Ammon's horn (tissue), 1 donor: ENCODE measurements at places on chromosomes 12 and 14.
A peak's percentile ranks its signal among the peaks of the same experiment; 100 is the strongest.

- no peak for DNase-seq
These were observed 1073.6 kb downstream of the BCL11B start for GRCh38 chr14:98198385-98198784.

GRCh38 chr12:24042651-24043050 lies 93.2 kb upstream of the SOX5 start:
- no peak for DNase-seq

DNA sequence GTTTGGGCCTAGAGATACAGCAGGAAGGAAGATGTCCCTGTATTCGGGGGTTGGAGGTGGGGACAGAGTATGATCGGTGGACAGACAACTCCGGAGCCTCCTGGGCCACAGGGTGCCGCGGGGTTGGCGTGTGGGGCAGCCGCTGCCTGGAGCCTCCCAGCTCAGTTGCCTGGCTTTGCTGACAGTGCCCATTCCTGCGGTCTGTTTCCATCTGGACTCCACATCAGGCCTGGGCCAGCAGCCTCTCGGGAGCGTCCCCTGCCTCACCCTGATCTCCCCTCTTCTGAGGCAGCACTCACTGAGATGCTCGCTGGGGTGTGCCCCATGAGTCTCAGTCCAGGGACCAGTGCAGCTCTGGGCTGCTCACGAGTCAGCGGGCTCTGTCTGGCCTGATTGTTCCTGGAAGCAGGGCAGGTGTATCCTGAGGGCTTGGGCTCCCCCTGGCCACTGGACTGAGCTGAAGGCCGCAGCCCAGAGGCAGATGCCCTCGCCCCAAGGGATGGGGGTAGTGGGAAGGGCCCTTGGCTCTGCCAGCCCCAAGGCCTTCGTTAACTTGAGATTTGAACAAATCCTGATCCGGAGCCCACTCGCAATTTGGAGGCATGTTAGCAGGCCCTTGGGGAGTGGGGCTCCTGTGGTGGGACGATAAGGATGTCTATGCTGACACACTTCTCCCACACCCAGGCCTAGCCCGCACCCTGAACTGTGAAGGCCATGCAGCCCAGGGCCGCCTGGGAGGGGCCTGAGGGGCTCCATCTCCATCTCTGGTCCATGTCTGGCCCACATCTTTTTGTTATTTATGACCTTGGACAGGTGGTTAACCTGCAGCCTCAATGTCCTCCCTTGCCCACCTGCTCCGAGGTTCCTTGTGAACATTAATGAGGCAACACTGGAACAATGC lies 7.5 kb downstream of the HIP1R start:
- peak; percentile 16 for DNase-seq

- DNase-seq, result no peak
These were observed 158.4 kb upstream of the PLXNC1 start for GRCh38 chr12:93989949-93990348.

DNA sequence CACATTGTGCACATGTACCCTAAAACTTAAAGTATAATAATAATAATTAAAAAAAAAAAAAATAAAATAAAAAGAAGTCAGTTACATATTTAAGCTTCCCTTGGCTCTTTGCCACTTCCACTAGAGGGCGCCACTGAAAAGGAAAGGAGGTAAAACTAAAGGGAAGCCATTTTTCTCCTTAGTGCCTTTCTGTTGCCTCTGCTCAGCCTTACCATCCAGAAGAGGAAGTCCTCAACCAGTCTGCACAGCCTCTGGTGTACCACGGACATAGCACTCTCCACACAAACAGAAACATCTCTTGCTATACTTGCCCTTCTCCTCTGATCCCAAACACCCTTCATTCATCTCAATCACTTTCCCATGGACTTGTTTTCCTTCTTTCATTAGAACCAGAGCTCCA lies 169.0 kb upstream of the EEA1 start:
- peak; percentile 46 for DNase-seq

DNA sequence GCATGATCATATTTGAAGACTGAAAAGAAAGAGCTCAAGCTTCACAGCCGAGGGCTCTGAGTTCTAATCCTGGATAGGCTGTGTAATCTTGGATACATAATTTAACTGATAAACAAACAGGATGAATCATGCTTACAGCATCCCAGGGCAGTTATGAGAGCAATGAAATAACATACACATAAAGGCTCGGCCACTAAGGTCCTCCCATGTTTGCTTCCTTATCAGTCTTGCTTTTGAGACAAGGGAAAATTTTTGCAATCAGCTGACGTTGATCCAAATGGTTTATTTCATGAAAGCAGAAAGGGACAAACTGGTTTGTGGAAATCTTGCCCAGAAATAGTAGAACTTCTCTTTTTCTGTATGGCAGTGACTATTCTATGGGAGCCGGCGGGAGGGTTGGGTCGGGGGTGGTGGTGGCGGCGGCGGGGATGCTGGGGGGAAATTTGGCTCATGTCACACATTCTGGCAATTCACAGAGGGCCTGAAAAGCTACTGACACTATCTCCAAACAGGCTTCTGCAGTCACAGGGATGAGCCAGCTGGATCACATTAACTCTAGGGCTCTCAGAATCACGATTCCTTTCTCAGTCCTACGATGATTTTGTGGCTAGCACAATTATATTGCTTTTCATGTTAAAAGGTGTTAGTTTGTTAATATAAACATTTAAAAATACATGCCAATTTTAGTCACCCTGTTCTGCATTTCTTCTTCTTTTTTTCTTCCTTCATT lies 124.5 kb downstream of the SLC8A3 start:
- peak; percentile 12 for DNase-seq

- no peak for DNase-seq
These were observed 488.5 kb upstream of the MGAT4C start for GRCh38 chr12:86744547-86745212.

GRCh38 chr12:81758421-81759189 lies 545 bp downstream of the PPFIA2 start:
- peak; percentile 64 for DNase-seq

GRCh38 chr14:105499256-105500035 lies 8.4 kb downstream of the TEDC1 start:
- peak; percentile 96 for DNase-seq

DNA sequence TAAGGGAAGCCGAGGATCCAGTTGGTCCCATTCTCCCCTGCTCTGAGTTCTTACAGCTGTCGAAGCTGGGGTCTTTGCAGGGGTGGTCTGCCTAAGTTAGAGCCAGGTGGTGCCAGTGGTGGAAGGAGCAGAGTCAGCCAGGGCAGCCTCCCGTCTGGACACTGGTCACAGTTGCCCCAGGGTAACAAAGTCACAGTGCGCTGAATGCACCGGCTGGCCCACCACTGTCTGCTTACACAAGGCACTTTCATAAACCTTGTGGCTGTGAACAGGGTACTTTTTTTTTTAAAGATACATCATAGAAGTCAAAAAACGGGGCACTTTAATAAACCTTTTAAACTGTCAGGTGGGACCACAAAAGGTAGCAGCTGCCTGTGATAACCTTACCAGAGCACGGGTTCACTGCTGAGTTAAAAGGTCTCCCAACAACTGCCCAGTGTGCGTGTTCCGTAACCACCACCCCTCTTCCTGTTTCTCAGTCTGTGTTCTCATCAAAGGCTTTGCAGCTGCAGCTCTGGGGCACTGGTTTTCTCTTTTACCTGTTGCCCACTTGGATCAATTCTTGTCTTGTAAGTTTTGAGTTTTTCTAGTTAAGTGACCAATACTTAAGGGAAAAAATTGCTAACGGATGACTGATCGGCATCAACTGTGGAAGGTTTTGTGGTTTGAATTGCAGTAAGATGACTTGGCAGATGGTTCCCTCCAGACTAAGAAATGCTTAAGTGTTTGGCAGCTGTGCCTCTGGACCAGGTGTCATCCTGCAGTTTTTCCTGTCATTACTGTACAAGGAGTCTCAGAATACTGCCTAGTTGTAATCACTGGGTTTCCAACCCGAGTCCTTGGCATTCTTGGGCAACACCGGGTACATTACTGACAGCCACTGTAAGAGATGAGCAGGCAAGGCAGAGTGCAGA lies 55.9 kb downstream of the DYNC1H1 start:
- no peak for DNase-seq

GRCh38 chr14:69090187-69090789 lies 62.6 kb downstream of the DCAF5 start:
- DNase-seq, result peak; percentile 27

- DNase-seq, result no peak
These were observed 24.8 kb upstream of the VPS37B start for GRCh38 chr12:122920687-122921086.

DNA sequence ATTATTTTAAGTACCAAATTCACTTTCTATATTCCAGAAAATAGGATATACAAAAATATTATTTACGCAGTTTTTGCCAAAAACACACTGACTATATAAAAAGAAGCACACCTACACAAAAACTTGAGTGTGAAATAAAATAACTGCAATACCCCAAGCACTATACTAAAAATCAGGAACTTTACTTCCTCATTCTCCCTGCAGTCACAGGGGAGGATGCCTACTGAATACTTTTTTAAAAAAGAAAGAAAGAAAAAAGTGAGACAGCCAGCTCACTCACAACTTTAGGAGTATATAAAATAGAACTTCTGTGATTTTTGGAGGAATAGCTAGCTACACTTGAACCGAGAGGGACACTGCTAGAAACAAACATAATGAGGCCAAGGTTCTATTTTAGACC lies 12.2 kb downstream of the RPS6KA5 start:
- no peak for DNase-seq

DNA sequence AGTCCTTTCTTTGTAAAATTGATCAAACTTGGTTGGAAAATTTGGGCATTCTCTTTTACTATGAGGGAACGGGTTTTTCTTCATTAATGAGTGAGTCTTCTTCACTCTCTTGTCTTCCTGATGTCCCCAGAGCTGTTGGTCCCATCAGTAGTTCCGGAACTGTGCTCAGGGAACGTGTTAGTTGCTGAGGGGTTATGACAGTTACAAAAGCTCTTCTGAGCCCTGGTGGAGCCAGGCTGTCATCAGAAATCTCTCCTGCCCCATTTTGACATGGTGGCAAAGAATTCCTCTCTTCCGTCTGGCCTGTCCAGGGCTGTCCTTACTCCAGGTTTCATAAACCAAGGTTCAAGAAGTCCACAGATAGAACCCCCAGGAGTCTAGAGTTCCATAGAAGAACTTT lies 208.5 kb downstream of the SLC41A2 start:
- DNase-seq, result no peak

GRCh38 chr12:130667421-130667960 lies 48.6 kb downstream of the RIMBP2 start:
- DNase-seq, result no peak

DNA sequence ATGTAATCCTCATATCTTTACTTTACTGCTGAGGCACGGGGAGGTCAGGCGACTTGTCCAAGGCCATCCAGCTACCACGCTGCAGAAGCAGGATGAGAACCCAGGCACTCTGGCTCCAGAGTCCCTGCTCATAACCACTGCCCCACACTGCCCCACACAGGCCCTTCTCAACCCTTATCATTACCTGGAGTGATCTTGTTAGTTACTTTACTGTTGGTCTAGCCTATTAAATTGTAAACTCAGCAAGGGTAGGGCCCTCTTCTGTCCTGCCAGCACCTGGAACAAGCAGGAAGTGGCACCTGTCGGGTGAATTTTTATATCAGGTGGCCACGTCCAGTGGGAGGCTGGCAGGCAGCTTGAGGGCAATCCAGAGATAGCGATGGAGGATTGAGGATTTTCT lies 12.2 kb downstream of the FAIM2 start:
- no peak for DNase-seq

GRCh38 chr12:87051621-87052020 lies 795.4 kb upstream of the MGAT4C start:
- no peak for DNase-seq

DNA sequence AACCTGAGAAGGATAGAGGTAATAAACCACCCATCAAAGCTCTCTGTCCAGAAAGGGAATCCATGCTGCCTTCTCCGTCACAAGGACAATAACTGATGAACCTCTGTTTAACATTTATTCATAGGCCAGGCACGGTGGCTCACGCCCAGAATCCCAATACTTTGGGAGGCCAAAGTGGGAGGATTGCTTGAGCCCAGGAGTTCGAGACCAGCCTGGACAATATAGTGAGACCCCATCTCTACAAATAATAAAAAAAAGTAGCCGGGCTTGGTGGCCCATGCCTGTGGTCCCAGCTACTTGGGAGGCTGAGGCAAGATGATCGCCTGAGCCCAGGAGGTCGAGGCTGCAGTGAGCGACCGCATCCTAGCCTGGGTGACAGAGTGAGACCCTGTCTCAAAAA lies 7.1 kb upstream of the FOS start:
- no peak for DNase-seq
